ENCODE measurements at places on chromosomes 16 and 17. TPM values are rescaled to one million over a fixed set of nuclear protein-coding genes. Genes with fewer than 3 reads are reported as not detected.
A peak's percentile ranks its signal among the peaks of the same experiment; 100 is the strongest.

- DNase-seq = peak; percentile 56
- H3K4me1 ChIP-seq = peaks cover 37% of the 10 kb centered on the region
Observed at GRCh38 chr17:68587847-68588246, 13.3 kb downstream of the FAM20A start.

DNA sequence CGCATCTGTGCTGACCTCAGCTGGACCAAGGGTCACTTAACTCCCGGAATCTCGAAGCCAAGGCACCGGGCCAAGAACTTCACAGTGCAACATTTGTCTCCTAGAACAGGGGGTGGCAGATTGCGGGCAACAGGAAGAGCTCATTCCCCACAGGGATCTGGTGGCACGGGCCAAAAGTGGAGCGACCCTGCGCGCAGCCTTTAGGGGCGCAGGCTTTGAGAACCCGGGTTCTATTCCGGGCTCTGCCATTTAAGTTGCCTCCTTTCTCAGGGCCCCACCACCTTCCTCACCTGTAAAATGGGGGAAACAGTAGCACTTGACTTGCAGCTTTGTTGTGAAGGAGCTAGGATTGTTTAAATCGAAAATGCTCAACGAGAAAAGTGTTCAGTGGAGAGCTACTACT, 651 bp downstream of the SHMT1 start:
- H3K27ac ChIP-seq = no peak overlapping the region
- H3K4me1 ChIP-seq = no peaks in the 10 kb centered on the region
- H3K36me3 ChIP-seq = no peaks in the 10 kb centered on the region
- peak; percentile 12 for DNase-seq

Gene TSPOAP1
- 1.0 TPM for polyA plus RNA-seq

Gene KRT27
- not detected for polyA plus RNA-seq

Gene PPP1R27
- polyA plus RNA-seq = not detected

DNA sequence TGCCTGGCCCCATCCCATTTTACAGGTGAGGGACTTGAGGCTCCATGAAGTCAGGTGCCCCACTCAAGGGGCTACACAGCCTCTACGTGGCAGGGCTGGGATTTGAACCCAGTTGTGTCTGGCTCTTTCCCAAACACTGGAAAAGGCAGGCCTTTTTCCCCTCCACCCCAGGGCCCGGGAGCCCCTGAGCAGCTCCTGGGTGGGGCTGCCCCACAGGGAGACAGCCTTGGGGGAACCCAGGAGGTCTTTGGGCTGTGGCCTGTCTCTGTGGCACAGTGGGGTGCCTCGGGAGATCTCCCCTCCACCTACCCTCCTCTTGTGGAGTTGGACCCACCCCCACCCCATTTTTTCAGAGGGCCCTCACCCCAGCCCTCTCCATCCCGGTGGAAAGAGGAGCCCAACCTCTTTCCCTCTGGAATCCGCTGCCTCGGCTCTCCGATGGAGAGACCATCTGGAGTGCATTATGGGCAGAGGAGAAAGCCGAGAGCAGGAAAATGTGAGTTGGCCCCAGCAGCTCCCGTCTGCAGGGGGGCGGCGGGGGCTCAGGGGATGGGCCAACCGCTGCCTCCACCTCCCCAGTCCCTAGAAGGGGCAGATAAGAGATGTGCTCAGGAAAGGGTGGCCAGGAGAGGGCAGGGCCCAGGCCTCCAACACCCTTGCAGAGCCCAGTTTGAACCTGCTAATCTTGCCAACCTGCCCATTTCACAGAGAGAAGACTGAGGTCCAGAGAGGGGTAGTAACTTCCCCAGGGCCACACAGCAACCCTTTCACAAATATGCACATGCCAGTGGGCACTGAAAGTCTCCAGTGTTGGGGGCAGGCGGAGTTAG, 15.4 kb upstream of the TMEM92 start:
- no peak overlapping the region for H3K4me3 ChIP-seq
- no peaks in the 10 kb centered on the region for H3K36me3 ChIP-seq
- DNase-seq = peak; percentile 92
- peak overlapping the region; percentile 29 for H3K27ac ChIP-seq
- H3K27me3 ChIP-seq = no peaks in the 10 kb centered on the region
- H3K4me1 ChIP-seq = peaks cover 30% of the 10 kb centered on the region

DNA sequence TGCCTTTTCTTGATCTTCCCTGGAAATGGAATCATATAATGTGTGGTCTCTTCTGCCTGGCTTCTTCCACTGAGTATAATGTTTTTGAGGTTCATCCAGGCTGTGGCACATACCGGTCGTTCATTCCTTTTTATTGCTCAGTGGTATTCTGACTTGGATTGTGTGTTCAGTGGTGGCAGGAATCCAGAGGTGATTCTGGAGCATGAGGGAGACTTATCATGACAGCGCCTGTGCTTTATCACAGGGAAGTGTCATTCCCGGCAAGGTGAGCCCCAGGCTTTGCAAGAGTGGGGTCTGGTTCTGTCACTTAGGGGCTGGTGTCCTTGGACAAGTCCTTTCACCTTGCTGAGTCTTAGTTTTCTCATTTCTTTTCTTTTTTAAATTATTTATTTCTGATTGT, 53.0 kb downstream of the IRX3 start:
- H3K4me1 ChIP-seq = no peaks in the 10 kb centered on the region
- H3K27ac ChIP-seq = no peak overlapping the region
- H3K4me3 ChIP-seq = no peak overlapping the region
- DNase-seq = no peak

GRCh38 chr17:50844117-50844700, 8.8 kb downstream of the WFIKKN2 start:
- peak overlapping the region; percentile 93 for H3K27ac ChIP-seq
- no peak for DNase-seq
- H3K27me3 ChIP-seq = no peaks in the 10 kb centered on the region
- peaks cover 17% of the 10 kb centered on the region for H3K4me1 ChIP-seq
- no peak overlapping the region for H3K4me3 ChIP-seq
- H3K36me3 ChIP-seq = no peaks in the 10 kb centered on the region

GRCh38 chr17:30952638-30953393, 18.0 kb upstream of the RNF135 start:
- H3K4me3 ChIP-seq = no peak overlapping the region
- no peaks in the 10 kb centered on the region for H3K36me3 ChIP-seq
- 0 out of 2 replicates have a peak, but pooled peaks cover 4% of the 10 kb centered on the region for H3K4me1 ChIP-seq
- no peak for DNase-seq

DNA sequence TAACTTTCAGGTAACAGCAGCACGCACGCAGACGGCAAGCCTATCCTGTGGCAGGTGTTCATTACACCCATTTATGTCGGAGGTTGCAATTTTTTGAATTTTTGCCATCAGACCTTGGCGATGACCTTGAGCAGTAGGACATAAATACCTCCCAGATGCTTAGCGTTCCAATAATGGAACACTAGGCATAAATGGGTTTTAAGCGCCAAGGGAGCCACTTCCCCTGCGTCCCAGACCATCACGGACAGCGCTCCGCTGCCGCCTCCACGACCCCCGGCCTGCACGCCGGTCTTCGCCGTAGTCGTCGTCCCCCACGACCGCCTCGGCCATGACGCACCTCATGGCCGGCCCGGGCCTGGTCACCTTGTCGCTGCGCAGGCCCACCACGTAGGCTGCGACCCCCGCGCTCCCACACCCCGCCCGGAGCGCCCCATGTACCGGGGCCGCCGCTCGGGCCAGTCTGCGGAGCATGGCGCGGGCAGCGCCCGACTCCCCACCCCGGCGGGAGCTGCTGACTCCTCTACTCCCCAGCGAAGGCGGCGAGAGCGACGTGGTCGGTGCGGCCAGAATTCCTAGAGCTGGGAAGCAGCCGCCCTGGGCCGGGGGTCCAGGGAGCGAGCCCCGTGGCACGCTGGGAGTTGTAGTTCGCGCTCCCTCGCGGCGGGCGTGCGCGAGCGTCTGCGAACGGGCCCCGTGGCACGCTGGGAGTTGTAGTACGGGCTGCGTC, 22.7 kb downstream of the TMEM235 start:
- H3K4me3 ChIP-seq = peak overlapping the region; percentile 87
- DNase-seq = peak; percentile 94
- no peak overlapping the region for H3K27ac ChIP-seq
- no peaks in the 10 kb centered on the region for H3K27me3 ChIP-seq

Gene METRNL
- polyA plus RNA-seq = 28.4 TPM

- DNase-seq = peak; percentile 55
- no peak overlapping the region for H3K27ac ChIP-seq
- H3K36me3 ChIP-seq = no peaks in the 10 kb centered on the region
- H3K4me1 ChIP-seq = no peaks in the 10 kb centered on the region
- no peaks in the 10 kb centered on the region for H3K27me3 ChIP-seq
Observed at GRCh38 chr17:72560303-72561247, 439.8 kb downstream of the SOX9 start.

DNA sequence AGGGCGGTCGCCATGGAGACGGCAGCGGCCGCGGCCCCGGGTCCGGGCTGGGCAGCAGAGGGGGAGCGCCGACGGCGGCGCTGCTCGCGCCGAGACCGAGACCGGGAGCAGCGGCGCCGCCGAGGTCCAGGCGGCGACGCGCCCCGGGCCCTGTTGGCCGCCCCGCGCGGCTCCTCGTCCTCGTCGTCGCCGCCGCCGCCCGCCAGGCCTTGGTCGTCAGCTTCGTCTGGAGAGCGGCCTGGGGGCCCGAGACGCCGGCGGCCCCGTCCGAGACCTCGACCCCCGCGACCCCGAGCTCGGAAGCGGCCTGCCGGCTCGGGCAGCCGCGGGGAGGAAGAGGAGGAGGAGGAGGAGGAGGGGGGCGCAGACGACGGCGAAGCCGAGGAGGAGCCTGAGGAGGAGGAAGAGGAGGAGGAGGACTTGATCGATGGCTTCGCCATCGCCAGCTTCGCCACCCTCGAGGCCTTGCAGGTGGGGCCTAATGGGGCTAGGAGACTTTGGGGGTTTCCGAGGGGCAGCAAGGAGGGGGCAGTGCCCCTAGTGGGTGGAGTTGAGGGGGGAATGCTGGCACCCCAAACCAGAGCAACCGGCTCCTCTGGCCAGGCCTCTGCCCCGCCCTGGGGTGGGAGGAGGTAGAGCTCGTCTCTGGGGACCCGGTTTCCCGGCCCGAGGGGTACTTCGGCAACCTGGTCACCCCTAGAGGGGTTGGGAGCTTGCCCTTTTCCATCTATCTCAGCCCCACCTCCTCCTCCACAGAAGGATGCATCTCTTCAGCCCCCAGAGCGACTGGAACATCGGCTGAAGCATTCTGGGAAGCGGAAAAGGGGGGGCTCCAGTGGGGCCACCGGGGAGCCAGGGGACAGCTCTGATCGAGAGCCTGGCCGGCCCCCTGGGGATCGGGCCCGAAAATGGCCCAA, 1.5 kb downstream of the FBRS start:
- H3K4me1 ChIP-seq = peaks cover 20% of the 10 kb centered on the region
- no peaks in the 10 kb centered on the region for H3K27me3 ChIP-seq
- DNase-seq = peak; percentile 48
- peak overlapping the region; percentile 88 for H3K4me3 ChIP-seq

Gene LPO
- 0.11 TPM for polyA plus RNA-seq

- H3K27ac ChIP-seq = peak overlapping the region; percentile 56
- peak overlapping the region; percentile 91 for H3K4me3 ChIP-seq
- H3K27me3 ChIP-seq = no peaks in the 10 kb centered on the region
- H3K36me3 ChIP-seq = peaks cover 4% of the 10 kb centered on the region
- peaks cover 7% of the 10 kb centered on the region for H3K4me1 ChIP-seq
- peak; percentile 68 for DNase-seq
Observed at GRCh38 chr17:81239714-81240555, 817 bp downstream of the NDUFAF8 start.

Gene ZNF267
- polyA plus RNA-seq = 3.5 TPM

GRCh38 chr17:43444223-43445008, 39.4 kb upstream of the DHX8 start:
- H3K27me3 ChIP-seq = no peaks in the 10 kb centered on the region
- H3K4me1 ChIP-seq = peaks cover 13% of the 10 kb centered on the region
- H3K36me3 ChIP-seq = no peaks in the 10 kb centered on the region
- H3K4me3 ChIP-seq = no peak overlapping the region
- no peak for DNase-seq
- H3K27ac ChIP-seq = no peak overlapping the region

GRCh38 chr17:38742411-38743308, 5.5 kb downstream of the PCGF2 start:
- peaks cover 20% of the 10 kb centered on the region for H3K4me1 ChIP-seq
- no peaks in the 10 kb centered on the region for H3K36me3 ChIP-seq
- H3K27me3 ChIP-seq = no peaks in the 10 kb centered on the region
- no peak overlapping the region for H3K4me3 ChIP-seq
- peak overlapping the region; percentile 79 for H3K27ac ChIP-seq
- DNase-seq = peak; percentile 77

DNA sequence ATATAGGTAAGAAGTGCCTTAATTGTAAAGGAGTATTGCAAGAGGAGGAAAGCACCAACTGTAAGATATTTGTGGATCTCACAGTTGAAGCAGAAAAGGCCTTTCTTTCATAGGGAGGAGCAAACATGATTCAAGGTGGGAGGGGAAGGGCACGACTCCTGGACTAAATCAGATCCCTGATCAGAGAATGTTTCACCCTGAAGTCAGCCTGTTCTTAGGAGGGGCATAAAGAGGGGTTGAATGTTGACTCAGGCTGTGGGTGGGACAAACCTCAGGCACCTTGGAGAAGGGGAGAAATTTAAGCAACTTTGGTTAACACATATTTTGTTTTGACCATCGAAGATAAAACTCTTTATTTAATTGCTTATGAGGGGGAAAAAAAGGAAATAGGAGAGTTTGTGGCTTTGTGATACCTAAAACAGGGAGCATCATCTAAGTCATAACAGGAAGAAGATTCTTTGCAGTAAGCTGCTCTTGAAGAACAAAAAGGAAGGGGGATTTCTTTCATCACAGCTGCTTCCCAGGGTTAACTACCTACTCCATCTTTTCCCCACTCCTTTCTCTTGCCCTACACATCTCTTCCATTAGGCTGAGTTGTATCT, 158.6 kb upstream of the ZNF267 start:
- peak overlapping the region; percentile 9 for H3K27ac ChIP-seq
- H3K27me3 ChIP-seq = no peaks in the 10 kb centered on the region
- peaks cover 15% of the 10 kb centered on the region for H3K4me1 ChIP-seq
- no peaks in the 10 kb centered on the region for H3K36me3 ChIP-seq
- peak; percentile 25 for DNase-seq
- peak overlapping the region; percentile 98 for H3K4me3 ChIP-seq

DNA sequence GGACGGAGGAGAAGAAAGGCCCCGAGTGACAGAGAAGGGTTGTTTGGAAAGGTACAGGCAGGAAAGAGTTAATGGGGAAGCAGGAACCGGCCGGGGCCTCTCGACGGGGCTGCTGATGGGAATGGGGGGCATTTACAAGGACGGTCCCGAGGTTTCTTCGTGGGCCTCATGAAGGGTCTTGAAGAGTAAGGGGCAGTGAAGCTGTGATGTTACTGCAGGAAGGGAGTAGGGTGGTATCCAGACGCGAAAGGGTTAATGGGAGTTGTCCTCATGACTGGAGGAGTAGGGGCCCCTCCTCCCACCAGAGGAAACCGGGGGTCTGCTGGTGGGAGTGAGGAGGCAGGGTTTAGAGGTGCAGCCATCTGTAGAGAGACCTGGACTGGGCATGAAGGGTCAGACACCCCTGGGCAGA, 481 bp downstream of the PDK2 start:
- DNase-seq = peak; percentile 35
- H3K4me3 ChIP-seq = peak overlapping the region; percentile 86
- H3K27ac ChIP-seq = no peak overlapping the region
- 0 out of 2 replicates have a peak, but pooled peaks cover 13% of the 10 kb centered on the region for H3K36me3 ChIP-seq

- H3K4me3 ChIP-seq = no peak overlapping the region
- DNase-seq = no peak
- no peaks in the 10 kb centered on the region for H3K27me3 ChIP-seq
- H3K4me1 ChIP-seq = peaks cover 34% of the 10 kb centered on the region
- H3K27ac ChIP-seq = no peak overlapping the region
- no peaks in the 10 kb centered on the region for H3K36me3 ChIP-seq
Observed at GRCh38 chr16:88060524-88061219, 109.4 kb downstream of the BANP start.
